Fibroblast of mammary gland (primary cell): ENCODE measurements at places on chromosomes 2 and 18.

DNA sequence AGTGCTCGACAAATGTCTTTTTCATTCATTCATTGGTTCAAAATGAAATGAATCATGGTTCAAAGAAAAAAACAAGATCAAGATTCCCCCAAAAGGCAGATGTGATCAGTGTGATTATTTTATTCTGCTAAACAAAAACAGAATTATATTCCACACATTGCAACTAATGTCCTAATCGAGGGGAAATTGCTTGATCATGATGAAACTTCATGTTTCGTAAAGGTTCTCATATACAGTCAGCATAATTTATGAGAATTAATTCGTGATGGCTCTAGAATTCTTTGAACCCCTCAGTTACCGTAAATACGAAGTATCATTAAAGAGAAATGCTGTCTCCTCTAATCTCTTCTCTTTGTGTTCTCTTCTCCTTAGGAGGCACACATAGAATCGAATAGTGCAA is 42.1 kb upstream of the MBOAT2 start:
- DNase-seq: no peak

DNA sequence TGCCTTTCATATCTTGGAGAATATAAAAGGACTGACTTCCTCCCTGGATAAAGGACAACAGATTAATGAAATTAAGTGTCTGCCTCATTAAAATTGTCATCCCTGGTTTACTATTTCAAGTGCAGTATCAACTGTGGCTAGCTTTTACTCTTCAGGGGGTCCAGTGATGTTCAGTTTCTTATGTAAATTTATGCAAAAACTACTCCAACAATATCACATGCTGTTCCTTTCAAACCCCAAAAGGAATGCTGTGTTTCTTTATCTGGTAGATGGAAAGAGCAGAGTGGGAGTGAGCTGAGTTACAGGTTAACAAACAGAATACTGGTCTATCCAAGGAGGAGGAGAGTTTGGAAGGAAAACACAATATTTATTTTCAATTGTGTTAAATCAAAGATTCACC is 283.7 kb upstream of the VWC2L start:
- DNase-seq: no peak

- DNase-seq: no peak
These were observed 84.6 kb downstream of the TMEM163 start for GRCh38 chr2:134634054-134634753.

GRCh38 chr18:67608615-67609273 is 92.2 kb upstream of the DSEL start:
- peak; percentile 60 for DNase-seq

GRCh38 chr2:157319795-157320194 is 5.8 kb downstream of the ERMN start:
- DNase-seq: no peak

DNA sequence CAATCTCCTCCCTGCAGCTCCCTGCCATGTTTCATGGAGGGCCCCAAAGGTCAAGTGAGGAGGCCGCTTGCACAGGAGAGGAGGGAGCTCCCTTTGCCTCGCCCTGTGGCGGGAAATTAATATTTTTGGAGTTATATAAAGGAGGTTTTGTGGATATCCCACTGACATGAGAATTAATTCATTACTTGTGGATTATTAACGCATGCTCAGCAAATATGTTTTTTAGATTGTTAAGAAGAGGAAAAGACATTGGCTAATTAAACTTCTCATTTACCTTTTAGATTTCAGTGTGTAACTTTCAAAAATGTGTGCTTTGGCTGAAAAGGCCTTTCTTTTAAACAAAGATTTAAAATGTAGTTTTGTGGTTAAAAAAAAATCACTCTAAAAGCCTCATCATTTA is 474.0 kb downstream of the SOCS6 start:
- no peak for DNase-seq

DNA sequence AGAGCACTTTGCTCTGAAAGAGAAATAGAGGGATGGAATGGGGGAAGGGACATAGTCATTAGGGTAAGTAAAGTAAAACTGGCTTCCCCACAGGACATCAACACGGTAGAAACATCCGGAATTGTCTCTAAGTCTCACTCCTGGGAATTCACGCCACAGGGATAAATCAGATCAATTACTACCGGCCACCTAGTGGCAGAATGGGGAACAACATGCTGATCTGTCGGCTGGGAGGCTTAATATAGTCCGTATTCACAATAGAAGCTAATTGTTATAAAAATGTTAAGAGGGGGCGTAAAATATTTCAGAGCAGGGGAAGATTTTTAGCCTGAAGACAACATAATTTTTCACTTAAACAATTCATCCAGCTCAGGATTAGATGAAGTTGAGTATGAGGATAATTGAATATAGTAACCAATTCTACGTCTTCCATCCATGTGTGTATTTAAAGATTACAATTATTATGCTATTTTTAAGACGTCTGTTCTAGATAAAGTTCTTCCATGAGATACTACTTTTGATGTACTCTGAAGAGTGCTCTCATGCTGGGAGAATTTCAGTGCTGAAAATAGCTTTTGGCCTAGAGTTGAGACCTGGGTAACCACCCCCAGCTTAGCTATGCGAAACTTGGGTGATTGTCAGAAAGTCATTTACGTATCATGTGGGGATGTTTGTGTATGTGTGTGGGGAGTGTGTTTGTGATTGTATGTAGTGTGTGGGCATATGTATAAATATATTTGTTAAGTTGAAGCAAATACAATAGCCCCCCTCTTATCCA is 65.7 kb downstream of the LRRTM1 start:
- peak; percentile 49 for DNase-seq
